ENCODE measurements at places on chromosomes 5 and 9. TPM values are rescaled to one million over a fixed set of nuclear protein-coding genes. Genes with fewer than 3 reads are reported as not detected.

GRCh38 chr9:96169901-96170300 is 132.1 kb downstream of the HSD17B3 start:
- no peak for DNase-seq
- no peak overlapping the region for H3K4me3 ChIP-seq
- no peaks in the 10 kb centered on the region for H3K27me3 ChIP-seq
- no peaks in the 10 kb centered on the region for H3K4me1 ChIP-seq

- H3K27me3 ChIP-seq = no peaks in the 10 kb centered on the region
- H3K36me3 ChIP-seq = no peaks in the 10 kb centered on the region
- H3K4me3 ChIP-seq = no peak overlapping the region
- DNase-seq = no peak
- no peak overlapping the region for H3K27ac ChIP-seq
- H3K4me1 ChIP-seq = no peaks in the 10 kb centered on the region
Measured at GRCh38 chr5:171644536-171644935, 141.1 kb upstream of the SMIM23 start.

DNA sequence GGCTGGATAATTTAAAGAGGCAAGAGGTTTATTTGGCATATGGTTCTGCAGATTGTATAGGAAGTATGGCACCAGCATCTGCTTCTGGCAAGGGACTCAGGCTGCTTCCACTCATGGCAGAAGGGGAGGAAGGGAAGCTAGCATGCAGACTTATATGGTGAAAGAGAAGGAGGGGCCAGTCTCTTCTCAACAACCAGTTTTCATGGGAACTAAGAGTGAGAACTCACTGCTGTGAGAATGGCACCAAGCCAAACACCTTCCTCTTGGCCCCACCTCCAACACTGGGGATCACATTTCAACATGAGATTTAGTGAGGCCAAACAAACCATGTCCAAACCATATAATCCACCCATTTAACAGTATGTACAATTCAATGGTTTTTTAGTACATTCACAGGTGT is 113.3 kb upstream of the SHB start:
- H3K36me3 ChIP-seq = no peaks in the 10 kb centered on the region
- H3K4me3 ChIP-seq = no peak overlapping the region
- no peak for DNase-seq
- H3K27me3 ChIP-seq = no peaks in the 10 kb centered on the region
- no peaks in the 10 kb centered on the region for H3K4me1 ChIP-seq
- no peak overlapping the region for H3K27ac ChIP-seq

GRCh38 chr5:160165137-160166068 is 46.2 kb upstream of the PWWP2A start:
- no peaks in the 10 kb centered on the region for H3K27me3 ChIP-seq
- peak overlapping the region; percentile 49 for H3K27ac ChIP-seq
- peak; percentile 65 for DNase-seq
- no peak overlapping the region for H3K4me3 ChIP-seq
- H3K4me1 ChIP-seq = no peaks in the 10 kb centered on the region

- no peak overlapping the region for H3K4me3 ChIP-seq
- H3K27ac ChIP-seq = no peak overlapping the region
- H3K27me3 ChIP-seq = no peaks in the 10 kb centered on the region
- DNase-seq = no peak
Measured at GRCh38 chr9:123757960-123758359, 172.0 kb downstream of the DENND1A start.

DNA sequence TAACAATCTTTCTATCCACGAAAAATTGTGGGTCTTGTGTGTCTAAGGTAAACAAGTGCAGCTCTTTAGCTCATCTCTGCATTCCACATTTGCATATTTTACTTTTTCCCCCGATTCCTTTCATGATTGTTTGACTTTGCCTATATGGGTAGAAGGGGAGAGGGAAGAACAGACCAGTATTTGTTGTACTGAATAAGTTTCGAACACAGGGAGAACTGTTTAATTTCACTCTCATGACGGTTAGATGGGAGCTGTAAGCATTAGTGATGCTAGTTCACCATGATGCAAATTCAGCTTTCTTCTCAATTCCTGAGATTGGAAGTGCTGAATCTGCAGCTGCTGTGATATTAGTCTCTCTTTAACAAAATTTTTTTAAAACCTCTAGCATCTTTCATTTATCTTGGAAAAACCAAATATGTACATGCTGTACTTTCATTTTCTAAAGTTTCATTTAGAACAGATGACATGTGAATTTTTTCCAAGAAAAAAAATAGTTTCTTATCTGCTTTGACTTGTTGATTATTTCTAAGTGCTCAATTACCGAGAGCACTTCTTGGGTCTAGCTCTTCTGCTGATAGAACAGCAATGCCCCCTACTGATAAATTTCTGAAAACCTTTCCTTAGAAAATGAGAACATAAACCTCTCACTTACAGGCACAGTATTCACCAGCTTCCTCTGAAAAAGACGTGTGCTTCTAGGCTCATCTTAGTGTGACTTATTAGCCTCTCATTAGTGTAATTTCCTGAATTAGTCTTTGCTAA is 149.5 kb downstream of the BAAT start:
- H3K4me1 ChIP-seq = no peaks in the 10 kb centered on the region
- H3K36me3 ChIP-seq = no peaks in the 10 kb centered on the region
- no peaks in the 10 kb centered on the region for H3K27me3 ChIP-seq
- no peak for DNase-seq
- H3K4me3 ChIP-seq = no peak overlapping the region
- H3K27ac ChIP-seq = no peak overlapping the region

DNA sequence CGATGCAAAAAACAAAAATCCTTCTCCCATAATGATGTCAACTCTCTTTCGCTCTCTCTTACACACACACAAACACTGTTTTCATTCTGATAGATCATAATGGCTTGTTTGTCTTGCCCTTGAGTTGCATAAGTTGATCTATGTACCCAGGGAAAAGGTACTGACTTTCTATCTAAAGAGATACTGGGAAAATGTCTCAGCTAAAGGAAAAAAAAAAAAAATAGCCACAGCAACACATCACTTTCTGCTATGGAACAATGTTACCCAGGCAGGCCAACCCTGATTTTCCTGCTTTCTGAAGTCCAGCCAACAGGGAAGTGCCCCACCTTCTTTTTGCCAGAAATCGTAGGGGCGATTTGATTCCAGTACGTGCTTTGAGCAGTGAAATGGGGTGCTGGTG is 212.6 kb upstream of the ACTBL2 start:
- H3K27me3 ChIP-seq = no peaks in the 10 kb centered on the region
- no peaks in the 10 kb centered on the region for H3K36me3 ChIP-seq
- H3K4me1 ChIP-seq = peaks cover 43% of the 10 kb centered on the region
- H3K27ac ChIP-seq = peak overlapping the region; percentile 90

- H3K27ac ChIP-seq = no peak overlapping the region
- no peaks in the 10 kb centered on the region for H3K27me3 ChIP-seq
- H3K36me3 ChIP-seq = no peaks in the 10 kb centered on the region
- no peaks in the 10 kb centered on the region for H3K4me1 ChIP-seq
- no peak overlapping the region for H3K4me3 ChIP-seq
Measured at GRCh38 chr9:117156144-117156688, 258.6 kb downstream of the ASTN2 start.

DNA sequence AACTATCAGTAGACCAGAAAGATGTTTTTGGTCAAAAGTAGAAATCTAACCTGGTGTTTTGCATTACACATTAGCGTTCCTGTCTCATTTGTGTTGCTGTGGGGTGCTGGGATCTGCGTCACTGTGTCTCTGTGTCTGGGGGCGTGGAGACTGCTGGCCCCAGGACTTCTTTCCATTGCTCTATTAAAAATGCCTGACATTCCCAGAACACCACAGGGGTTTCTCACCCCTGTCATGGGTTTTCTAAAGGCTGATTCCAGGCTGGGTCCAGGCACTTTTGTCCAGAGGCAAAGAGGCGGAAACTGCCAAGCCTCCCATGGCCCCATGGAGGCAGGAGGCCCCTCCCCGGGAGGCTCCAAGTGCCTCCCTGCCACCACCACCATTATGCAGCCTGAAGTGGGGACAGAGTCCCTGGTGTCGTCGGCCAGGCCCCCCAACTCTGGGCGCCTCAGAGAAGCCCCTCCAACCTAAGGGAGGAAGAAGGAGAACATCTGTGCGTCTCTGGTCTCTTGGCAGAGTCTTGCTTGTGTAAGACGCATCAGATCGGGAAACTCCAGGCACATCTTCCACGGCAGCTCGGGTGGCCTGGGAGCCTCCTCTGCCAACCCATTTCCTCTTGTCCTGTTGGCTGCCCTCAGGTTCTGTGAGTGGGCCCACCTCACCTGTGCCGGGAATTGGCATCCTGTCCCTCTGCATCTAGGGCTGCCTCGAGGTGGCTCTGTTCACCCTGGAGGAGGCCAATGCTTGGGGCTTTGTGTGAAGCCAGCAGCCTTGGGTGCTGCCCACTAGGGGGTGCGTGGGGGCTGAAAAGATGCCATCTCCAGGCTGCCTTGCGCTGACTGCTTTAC is 13.8 kb upstream of the PLEKHG4B start:
- no peak for DNase-seq
- no peak overlapping the region for H3K27ac ChIP-seq
- H3K4me1 ChIP-seq = no peaks in the 10 kb centered on the region
- H3K36me3 ChIP-seq = no peaks in the 10 kb centered on the region
- H3K4me3 ChIP-seq = no peak overlapping the region

GRCh38 chr9:121071370-121071755 is 3.4 kb upstream of the CNTRL start:
- no peaks in the 10 kb centered on the region for H3K36me3 ChIP-seq
- no peak for DNase-seq
- no peaks in the 10 kb centered on the region for H3K4me1 ChIP-seq

DNA sequence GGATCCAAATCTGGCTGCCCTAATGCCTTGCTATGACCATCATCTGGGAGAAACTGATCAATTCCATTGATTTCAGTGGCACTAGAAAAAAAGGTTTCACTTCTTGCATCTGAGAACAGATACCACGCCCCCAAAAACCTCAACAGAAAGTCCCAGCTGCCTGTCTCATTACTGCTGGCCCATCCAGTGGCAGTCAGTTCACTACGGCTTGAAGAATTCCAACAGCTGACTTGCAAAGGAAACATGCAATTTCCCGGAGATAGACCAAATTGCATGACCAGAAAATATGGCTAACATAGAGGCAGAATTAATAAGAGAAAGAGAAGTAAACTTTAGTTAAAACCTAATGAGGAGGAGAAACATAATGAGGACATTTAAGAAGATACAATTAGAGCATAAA is 48.6 kb downstream of the UGCG start:
- no peak for DNase-seq
- H3K27me3 ChIP-seq = no peaks in the 10 kb centered on the region
- peaks cover 25% of the 10 kb centered on the region for H3K4me1 ChIP-seq
- H3K27ac ChIP-seq = peak overlapping the region; percentile 40
- H3K4me3 ChIP-seq = no peak overlapping the region

DNA sequence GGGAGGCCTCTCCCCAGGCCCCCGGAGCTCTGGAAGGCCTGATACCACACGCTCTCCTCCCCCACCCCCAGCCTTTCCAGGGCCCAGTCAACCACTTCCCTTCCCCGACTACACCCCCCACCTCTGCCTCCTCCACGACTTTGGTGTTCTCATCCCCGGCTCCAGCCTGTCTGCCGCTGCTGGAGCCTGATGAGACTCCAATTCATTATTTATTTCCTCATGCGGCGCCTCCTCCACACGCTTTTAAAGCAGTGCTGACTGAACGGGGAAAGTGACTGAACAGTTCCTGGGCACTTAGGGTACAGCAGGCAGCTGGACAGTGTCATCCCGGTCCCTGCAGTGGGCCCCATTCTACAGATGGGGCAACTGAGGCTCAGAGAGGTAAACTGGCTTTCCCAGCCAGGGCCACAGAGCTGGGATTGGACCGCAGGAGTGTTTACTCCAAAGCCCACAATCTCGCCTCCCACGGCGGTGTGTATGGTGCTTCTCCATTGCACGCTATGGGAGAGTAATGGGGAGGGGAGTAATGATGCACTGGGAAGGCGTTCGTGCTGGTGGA is 15.9 kb upstream of the RPL26L1 start:
- H3K27me3 ChIP-seq = no peaks in the 10 kb centered on the region
- H3K27ac ChIP-seq = no peak overlapping the region
- H3K4me1 ChIP-seq = no peaks in the 10 kb centered on the region
- no peak overlapping the region for H3K4me3 ChIP-seq
- no peaks in the 10 kb centered on the region for H3K36me3 ChIP-seq

GRCh38 chr5:89934069-89934468 is 475.5 kb downstream of the CETN3 start:
- no peak overlapping the region for H3K27ac ChIP-seq
- no peak for DNase-seq
- no peaks in the 10 kb centered on the region for H3K27me3 ChIP-seq
- no peaks in the 10 kb centered on the region for H3K36me3 ChIP-seq

GRCh38 chr5:6840136-6840793 is 127.0 kb downstream of the TENT4A start:
- H3K36me3 ChIP-seq = no peaks in the 10 kb centered on the region
- no peak overlapping the region for H3K4me3 ChIP-seq
- H3K27me3 ChIP-seq = no peaks in the 10 kb centered on the region
- no peaks in the 10 kb centered on the region for H3K4me1 ChIP-seq

GRCh38 chr5:60724126-60724525 is 24.2 kb upstream of the DEPDC1B start:
- no peak for DNase-seq
- no peak overlapping the region for H3K27ac ChIP-seq
- no peaks in the 10 kb centered on the region for H3K4me1 ChIP-seq
- H3K27me3 ChIP-seq = no peaks in the 10 kb centered on the region

- H3K4me3 ChIP-seq = no peak overlapping the region
- no peak overlapping the region for H3K27ac ChIP-seq
- no peaks in the 10 kb centered on the region for H3K36me3 ChIP-seq
Measured at GRCh38 chr9:134937164-134937555, 19.4 kb upstream of the FCN1 start.

DNA sequence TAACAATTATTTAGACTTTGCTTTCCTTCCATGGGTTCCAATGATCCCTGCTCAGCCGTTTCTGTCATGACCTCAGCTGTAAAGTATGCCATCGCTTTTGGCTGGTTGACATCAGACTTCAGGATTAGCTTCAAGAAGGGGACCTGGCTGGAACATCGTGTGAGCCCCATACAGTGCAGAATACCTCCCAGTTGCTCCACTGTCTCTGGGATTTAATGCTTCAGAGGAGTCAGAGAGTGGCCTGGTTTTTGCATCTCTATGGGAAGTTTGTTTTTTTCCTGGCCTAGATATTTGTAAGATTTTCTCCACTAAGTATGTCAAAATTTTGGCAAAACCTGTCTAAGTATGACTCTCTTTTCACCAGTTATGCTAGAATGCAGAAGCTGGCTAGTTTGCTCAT is 216.9 kb downstream of the GABBR2 start:
- DNase-seq = no peak
- H3K4me1 ChIP-seq = no peaks in the 10 kb centered on the region
- no peaks in the 10 kb centered on the region for H3K36me3 ChIP-seq
- peak overlapping the region; percentile 52 for H3K27ac ChIP-seq
- no peak overlapping the region for H3K4me3 ChIP-seq

Gene GCNT4
- total RNA-seq = 1.7 TPM

Gene GLRA1
- total RNA-seq = not detected

Gene PCDHA8
- not detected for total RNA-seq

Gene GMCL2
- not detected for total RNA-seq

Gene IL13
- total RNA-seq = not detected

Gene PAM
- total RNA-seq = 22.7 TPM

Gene TAF11L9
- not detected for total RNA-seq

Gene EFNA5
- total RNA-seq = 11.7 TPM

Gene TICAM2
- 2.3 TPM for total RNA-seq

Gene ORM1
- total RNA-seq = 28,471 TPM
